ENCODE measurements at places on chromosomes 1 and 21. TPM values are rescaled to one million over a fixed set of nuclear protein-coding genes. Genes with fewer than 3 reads are reported as not detected.

GRCh38 chr1:63277195-63278192 is 44.9 kb upstream of the FOXD3 start:
- H3K27ac ChIP-seq, result no peak overlapping the region
- no peaks in the 10 kb centered on the region for H3K36me3 ChIP-seq
- no peak for DNase-seq
- H3K4me3 ChIP-seq, result no peak overlapping the region
- H3K27me3 ChIP-seq, result no peaks in the 10 kb centered on the region
- H3K4me1 ChIP-seq, result no peaks in the 10 kb centered on the region

GRCh38 chr1:71233645-71234044 is 152.8 kb upstream of the ZRANB2 start:
- H3K4me1 ChIP-seq, result no peaks in the 10 kb centered on the region
- H3K4me3 ChIP-seq, result no peak overlapping the region
- no peaks in the 10 kb centered on the region for H3K36me3 ChIP-seq
- no peaks in the 10 kb centered on the region for H3K27me3 ChIP-seq

DNA sequence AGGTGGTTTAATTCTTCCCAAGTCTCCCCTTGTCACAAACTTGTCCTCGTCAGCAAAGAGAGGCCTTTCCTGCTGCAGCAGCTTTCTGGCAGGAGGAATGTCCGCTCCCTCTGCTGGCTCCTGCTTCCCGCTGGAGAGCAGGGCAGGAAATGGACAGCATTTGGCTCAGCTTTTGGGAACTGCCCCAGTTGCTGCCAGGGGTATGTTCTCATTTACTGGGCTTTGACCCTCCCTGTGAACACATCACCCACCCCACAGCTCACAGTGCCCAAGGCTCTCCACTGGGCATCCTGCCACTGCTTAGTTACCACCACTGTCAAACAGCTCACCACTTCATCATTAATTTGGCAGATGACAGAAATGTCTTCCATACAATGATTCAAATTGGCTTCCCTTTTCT is 75.4 kb downstream of the MRPL37 start:
- no peak overlapping the region for H3K4me3 ChIP-seq
- no peaks in the 10 kb centered on the region for H3K27me3 ChIP-seq
- no peak for DNase-seq
- peak overlapping the region; percentile 95 for H3K27ac ChIP-seq
- no peaks in the 10 kb centered on the region for H3K36me3 ChIP-seq
- peaks cover 72% of the 10 kb centered on the region for H3K4me1 ChIP-seq

The PDZK1 gene
- 659 TPM for polyA plus RNA-seq

The BTBD8 gene
- polyA plus RNA-seq, result 0.99 TPM

The CRABP2 gene
- polyA plus RNA-seq, result 21.6 TPM

The RPE65 gene
- polyA plus RNA-seq, result not detected
